Smooth muscle cell of the pulmonary artery (primary cell): ENCODE measurements at places on chromosomes 7 and 10. TPM values are rescaled to one million over a fixed set of nuclear protein-coding genes. Genes with fewer than 3 reads are reported as not detected.

The PRSS37 gene
- total RNA-seq = not detected in 2 replicates

The GOLGA7B gene
- total RNA-seq = under 0.01 and 0.03 TPM in 2 replicates

The INHBA gene
- total RNA-seq = 67.4 and 92.3 TPM in 2 replicates

The IGFBP3 gene
- 1,159 and 1,274 TPM in 2 replicates for total RNA-seq

The MALRD1 gene
- total RNA-seq = 0.07 and 0.85 TPM in 2 replicates

The NEUROD6 gene
- not detected in 2 replicates for total RNA-seq

The IFIT1 gene
- 4.4 and 22.2 TPM in 2 replicates for total RNA-seq

The MCMBP gene
- 47.0 and 50.0 TPM in 2 replicates for total RNA-seq

The ITPRID1 gene
- total RNA-seq = not detected in 2 replicates

The CNNM1 gene
- 0.07 and 0.17 TPM in 2 replicates for total RNA-seq

The CCDC172 gene
- not detected in 2 replicates for total RNA-seq

The NUTM2A gene
- total RNA-seq = 0.46 and 0.56 TPM in 2 replicates

The CBX3 gene
- 66.3 and 88.0 TPM in 2 replicates for total RNA-seq

The SLC35B4 gene
- 17.1 and 19.8 TPM in 2 replicates for total RNA-seq

The FAM25A gene
- not detected in 2 replicates for total RNA-seq

The TBATA gene
- not detected in 2 replicates for total RNA-seq

The ADCY1 gene
- 0.03 and 0.26 TPM in 2 replicates for total RNA-seq

The PRF1 gene
- total RNA-seq = not detected in 2 replicates

The PPA1 gene
- total RNA-seq = 143 TPM in 2 replicates

The PIP gene
- not detected in 2 replicates for total RNA-seq

The MAPK8 gene
- 35.1 and 39.3 TPM in 2 replicates for total RNA-seq

The LIPN gene
- total RNA-seq = not detected in 2 replicates

The CFAP69 gene
- total RNA-seq = 10.6 and 13.4 TPM in 2 replicates

The TBL2 gene
- total RNA-seq = 102 and 150 TPM in 2 replicates

The GLI3 gene
- 4.1 and 4.8 TPM in 2 replicates for total RNA-seq
